ENCODE measurements at places on chromosomes 5 and 9.
A peak's percentile ranks its signal among the peaks of the same experiment; 100 is the strongest.

- no peak for DNase-seq
Observed at GRCh38 chr5:20231040-20231439, 243.0 kb upstream of the CDH18 start.

GRCh38 chr5:87536365-87536764, 123.6 kb upstream of the CCNH start:
- no peak for DNase-seq

DNA sequence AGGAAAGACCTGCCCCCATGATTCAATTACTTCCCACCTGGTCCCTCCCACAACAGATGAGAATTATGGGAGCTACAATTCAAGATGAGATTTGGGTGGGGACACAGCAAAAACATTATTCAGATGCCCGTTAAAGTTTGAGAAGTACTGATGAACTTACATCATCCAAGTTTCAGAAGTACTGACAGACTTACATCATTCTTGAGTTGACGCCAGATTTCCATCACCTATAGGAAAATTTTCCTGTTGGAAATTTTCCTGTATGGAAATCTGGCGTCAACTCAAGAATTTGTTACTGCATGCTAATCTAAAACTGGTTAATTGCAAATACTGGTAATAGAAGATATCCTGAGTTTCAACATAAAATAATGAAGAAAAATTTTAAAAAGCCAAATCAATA, 975.9 kb downstream of the MAT2B start:
- no peak for DNase-seq

GRCh38 chr5:172110260-172110815, 77.7 kb downstream of the STK10 start:
- DNase-seq: no peak

DNA sequence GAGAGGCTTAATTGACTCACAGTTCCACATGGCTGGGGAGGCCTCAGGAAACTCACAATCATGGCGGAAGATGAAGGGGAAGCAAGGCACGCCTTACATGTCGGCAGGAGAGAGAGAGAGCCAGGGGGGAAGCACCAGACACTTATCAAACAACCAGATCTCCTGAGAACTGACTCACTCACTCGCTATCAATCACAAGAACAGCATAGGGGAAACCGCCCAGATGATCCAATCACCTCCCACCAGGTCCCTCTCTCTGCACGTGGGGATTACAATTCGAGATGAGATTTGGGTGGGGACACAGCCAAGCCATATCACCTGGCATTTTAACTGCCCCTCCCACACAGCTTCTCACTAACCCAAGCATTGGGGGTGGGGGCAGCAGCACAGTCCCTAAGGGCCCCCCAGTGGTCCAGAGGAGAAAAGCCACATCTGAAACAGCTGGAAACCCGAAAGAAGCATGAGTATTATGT, 76.1 kb upstream of the ASS1 start:
- no peak for DNase-seq

GRCh38 chr5:56598941-56599340, 216.4 kb upstream of the MAP3K1 start:
- DNase-seq: no peak

- no peak for DNase-seq
Observed at GRCh38 chr5:178589180-178590140, 733 bp downstream of the COL23A1 start.

- no peak for DNase-seq
Observed at GRCh38 chr5:67181648-67182221, 14.9 kb downstream of the CD180 start.

GRCh38 chr5:106092455-106092854, 1578.3 kb downstream of the EFNA5 start:
- DNase-seq: no peak

GRCh38 chr9:33731625-33732024, 63.7 kb upstream of the PRSS3 start:
- no peak for DNase-seq

DNA sequence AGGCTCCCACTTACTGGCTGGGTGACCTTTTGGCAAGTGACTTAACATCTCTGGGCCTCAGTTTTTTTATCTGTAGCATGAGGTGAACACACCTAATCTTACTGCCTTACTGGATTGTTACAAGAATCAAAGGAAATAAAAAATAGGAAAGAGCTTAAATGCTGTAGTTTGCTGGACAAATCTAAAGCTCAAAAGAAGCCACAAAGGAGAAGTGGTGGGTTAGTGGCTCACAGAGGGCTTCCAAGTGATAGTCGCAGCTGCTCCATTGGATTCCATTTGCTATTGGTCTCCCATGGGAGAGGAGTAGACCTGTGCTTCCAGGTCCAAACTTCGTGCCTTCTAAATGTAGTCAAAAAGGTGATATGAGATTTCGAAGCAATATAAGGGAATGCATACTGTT, 123.6 kb downstream of the SEMA6A start:
- DNase-seq: no peak

DNA sequence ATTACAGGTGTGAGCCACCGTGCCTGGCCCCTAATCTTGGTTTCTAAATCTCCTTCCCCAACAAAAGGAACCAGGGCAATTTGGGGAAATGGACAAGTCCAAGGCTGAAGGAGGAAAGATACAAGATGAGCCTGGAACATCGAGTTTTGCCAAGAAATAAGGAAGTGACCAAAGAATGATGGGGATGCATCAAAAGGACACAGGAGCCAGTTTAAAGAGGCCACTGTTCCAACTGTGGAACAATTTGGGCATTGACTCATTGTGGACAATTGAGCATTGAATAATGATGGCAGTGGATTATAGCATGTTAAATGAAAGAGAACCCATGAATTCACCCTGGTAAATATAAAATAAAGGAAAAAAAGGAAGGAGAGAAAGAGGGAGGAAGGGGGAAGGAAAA, 47.5 kb downstream of the DUSP1 start:
- DNase-seq: no peak

- no peak for DNase-seq
Observed at GRCh38 chr5:173288632-173289031, 39.6 kb downstream of the STC2 start.

DNA sequence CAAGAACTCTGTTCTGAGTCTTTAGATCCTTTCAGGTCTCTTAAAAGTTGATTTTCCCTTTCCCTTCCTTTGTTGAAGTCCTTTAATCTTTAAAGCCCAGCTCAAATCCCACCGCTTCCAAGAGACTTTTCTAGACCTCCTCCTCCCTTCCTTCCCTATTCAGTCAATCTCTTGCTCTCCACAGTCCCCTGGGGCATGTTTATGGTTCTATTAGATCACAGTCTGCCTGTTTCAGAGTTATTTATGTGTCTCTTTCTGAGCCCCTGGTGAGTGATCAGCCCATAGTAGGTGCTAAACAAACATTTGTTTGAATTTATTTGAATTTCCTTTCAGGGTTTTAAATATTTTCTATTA, 7.2 kb upstream of the ARSI start:
- no peak for DNase-seq

- no peak for DNase-seq
Observed at GRCh38 chr5:140178086-140178410, 3.1 kb downstream of the CYSTM1 start.

DNA sequence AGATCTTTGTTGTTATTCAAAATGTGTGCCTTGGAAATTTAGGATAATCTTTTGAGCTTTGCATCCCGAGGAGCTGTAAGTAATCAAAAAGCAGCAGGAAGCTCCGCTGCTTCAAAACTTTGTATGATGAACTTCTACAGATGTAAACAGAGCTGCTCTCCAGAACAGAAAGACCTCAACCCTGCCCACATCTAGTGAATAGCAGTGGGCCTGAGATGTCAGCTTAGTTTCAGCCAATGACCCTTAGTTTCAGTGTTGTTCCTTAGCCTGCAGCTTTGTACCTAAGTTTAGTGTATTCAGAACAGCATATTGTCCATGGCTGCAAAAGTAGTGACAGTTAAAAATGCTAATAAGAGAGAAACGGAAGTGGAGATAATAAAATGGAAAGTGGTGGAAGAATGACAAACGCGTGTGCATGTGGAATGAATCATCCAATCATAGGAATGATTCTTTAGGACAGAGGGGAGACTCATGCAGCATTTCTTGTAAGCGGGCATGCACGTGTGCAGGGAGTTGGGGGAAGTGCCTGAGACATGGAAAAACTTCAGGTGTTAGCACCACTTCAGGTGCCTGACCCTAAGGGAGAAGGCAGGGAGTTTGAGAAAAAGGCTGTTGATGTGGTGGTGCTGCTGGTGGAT, 24.9 kb downstream of the SNX24 start:
- DNase-seq: no peak

GRCh38 chr5:177430140-177430951, 3.9 kb downstream of the GRK6 start:
- no peak for DNase-seq

GRCh38 chr5:98755406-98755805, 18.1 kb upstream of the RGMB start:
- no peak for DNase-seq

DNA sequence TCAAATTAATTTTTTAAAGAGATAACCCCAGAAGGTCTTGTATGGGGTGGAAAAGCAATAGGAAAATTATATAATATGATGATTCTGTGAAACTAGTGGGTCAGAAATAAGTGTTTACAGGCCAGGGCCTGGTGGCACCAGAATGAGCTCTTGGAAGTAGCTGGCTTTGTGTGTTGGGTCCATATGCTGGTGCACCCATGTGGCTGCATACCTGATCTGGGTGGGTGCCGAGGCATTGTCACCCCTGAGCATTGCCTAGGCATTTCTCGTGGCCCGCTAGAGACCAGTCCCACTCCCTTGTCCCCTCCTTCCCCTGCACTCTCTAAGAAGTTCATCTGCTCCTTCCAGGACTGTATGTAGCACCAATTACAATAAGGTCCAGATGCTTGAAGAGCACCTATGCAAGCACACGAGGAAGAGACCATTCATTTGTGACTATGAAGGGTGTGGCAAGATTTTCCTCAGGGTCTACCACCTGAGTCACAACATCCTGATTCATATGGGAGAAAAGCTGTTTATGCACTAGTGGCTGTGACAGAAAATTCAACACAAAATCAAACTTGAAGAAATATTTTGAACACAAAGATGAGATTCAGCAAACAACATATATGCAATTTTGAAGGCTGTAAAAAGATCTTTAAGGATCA, 19.8 kb upstream of the IL33 start:
- DNase-seq: no peak

DNA sequence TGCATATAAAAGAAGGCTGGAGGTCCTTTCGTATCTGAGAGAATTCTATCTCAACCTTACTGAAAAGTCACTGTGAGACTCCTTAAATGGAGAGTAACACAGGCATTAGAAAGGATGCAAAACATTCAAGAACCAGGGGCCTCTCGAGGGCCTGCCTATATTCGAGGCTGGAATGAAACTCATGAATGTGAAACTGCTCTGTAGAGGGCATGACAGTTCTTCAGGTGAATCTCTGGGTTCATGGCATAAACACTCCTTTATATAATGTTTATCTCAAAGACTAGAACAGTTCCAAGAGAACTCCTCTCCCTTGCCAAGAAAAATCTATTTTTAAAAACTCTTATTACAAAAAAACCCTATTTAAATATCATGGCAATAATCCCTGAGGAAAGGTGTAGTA, 113.9 kb downstream of the SEC61B start:
- no peak for DNase-seq

- no peak for DNase-seq
Observed at GRCh38 chr9:122579874-122580273, 3.3 kb downstream of the OR1L8 start.

DNA sequence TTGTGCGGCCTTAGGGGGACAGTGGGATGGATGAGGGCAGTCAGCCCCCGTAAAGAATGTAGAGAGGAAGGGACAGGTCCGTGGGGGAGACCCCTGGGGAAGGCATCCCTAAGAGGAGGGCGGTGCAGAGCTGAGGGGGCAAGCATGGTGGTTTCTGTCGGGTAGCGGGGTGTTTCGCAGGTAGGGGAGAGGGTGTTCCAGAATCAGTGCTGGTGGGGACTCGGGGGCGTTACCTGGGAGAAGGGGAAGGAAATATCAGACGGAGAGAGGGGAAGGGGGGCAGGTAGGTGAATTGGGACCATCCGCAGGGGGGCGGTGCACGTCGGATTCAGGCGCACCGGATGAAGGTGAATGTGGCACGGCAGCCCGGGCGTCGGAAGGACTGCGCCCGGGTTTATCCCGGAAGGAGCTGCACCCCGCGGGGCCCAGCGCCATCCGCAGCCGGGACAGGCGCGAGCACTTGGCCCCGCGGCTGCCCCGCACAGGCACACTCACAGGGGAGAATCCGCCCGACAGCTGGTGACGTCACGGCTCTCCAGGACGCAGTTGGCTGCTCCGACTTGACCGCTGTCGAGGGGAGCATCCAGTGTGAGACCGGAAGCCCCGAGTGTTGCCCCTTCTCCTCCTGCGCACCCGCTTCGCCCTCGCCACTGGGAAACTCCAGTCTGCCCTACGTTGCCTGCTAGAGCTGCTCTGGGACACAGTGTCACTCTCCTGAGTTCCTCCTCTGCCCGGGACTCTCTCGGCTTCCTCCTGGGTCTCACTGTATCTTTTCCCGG, 1.3 kb downstream of the CD72 start:
- DNase-seq: no peak

- peak; percentile 36 for DNase-seq
Observed at GRCh38 chr5:138753794-138754698, 821 bp downstream of the CTNNA1 start.

DNA sequence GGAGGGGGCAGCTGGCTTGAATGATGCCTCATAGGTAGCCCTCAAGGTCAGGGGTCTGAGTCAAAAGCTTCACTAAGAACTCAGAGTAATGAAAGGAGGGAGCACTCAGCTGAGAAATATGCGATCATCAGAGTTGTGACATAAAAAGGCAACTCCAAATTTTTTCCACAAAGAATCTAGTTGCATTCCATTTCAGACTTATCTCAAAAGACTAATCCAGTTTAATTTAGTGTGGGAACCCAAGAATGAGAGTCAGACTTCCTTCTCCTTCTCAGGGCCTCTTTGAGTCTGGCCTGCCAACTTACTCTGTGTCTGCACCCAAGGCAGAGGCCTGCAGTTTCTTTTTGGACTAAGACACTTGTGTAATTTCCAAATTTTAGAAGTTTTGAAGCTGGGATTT, 34.7 kb downstream of the GABRP start:
- no peak for DNase-seq

GRCh38 chr5:90549729-90550275, 8.8 kb upstream of the ADGRV1 start:
- no peak for DNase-seq

DNA sequence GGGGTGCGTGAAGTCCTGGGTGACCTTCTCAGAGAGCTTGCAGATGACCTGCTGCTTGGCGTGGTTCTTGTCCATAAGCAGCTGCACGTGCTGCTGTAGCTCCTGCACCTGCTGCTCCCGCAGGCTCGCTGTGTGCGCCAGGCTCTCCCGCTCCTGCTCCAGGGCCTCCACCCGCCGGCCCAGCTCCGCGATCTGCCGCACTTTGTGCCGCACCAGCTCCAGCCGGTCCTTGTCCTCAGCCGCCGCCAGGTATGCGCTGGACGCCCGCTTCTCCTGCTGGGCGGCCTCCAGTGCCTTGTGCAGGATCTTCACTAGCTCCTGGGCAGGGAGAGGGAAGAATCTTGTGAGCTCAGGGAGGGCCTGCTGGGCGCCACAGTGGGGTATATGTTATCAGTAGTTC, 28.5 kb upstream of the CORO2A start:
- no peak for DNase-seq
